ENCODE measurements at places on chromosomes 5 and 9.

DNA sequence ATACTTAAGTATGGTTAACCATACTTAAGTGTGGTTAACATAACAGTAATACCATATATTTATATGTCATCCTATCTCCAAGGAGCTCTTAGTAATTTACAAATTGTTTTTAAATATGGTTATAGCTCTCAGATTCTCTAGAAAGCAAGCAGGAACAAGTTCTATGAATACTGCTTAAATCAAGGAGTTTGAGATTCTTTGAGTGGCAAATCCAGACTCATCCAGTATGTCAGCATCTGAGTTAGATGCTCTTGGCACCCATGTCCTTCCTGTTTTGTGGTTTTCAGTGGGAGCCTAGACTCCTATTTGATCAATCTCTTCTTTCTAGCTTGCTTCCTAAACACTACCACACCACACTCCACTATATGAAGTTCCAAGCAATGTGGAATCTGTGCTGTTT, 114.7 kb upstream of the GDNF start:
- no peak for DNase-seq

DNA sequence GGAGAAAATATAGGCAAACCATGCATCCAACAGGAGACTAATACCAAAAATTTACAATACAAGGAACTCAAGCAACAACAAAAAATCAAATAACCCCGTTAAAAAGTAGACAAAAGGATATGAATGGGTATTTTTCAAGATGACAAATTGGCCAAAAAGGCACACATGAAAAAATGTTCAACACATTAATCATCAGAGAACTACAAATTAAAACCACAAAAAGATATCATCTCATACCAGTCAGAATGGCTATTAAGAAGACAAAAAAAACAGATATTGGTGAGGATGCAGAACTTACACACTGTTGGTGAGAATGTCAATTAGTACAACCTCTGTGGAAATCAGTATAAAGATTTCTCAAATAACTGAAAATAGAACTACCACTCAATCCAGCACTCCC, 35.0 kb downstream of the TEX10 start:
- no peak for DNase-seq

DNA sequence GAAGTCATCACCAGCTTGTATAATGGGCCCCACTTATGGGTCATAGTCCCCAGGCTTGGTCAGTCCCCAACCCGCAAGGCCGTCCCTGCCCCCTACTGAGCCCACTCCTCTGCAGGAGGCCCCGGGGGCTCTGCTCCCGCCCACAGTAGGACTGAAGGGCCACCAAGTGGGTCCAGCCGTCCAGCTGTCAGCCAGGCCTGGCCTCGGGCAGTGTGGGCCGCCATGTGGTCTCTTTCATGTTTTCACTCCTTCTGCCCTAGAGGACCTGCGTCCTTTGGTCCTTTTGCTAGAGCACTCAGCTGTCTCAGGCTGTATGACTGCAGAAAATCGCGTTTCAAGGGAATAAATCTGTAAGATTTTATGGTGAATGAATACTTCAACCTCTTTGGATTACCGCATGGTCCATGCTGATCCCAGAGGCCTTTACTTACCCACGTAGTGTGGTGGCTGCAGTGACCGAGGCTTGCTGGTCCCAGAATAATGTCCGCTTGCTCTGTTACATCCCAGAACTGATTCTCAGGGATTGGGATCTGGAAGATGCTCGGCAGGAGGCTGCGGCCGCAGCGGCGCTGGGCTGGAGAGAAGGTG, 105.7 kb upstream of the FAM120A start:
- no peak for DNase-seq

- no peak for DNase-seq
These were observed 16.9 kb upstream of the ZNF366 start for GRCh38 chr5:72523960-72524582.

DNA sequence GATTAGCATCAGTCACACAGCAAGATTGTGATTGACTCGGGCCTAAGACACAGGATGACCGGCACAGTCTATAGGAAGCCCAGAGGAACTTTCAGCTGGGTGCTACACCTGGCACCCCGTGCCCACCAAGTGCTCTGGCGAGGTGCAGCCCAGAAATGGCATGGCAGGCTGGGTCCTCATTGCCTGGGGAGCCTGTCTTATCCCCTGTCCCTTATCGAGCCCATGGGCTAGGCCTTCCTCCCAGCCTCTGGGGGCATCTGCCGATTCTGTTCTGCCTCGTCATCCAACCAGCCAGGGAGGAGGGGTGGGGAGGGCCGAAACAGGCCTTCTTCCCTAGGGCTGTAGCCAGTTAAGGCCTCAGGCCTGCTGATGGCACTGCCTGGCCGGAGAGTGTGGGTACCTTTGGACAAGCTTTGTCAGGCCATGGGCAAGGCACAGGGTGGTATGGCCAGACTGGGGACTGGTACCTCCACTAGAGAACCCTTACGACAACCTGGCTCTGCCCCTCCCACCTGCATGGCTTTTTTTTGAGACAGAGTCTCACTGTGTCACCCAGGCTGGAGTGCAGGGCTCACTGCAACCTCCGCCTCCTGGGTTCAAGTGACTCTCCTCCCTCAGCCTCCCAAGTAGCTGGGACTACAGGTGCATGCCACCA, 1.6 kb downstream of the GRK6 start:
- DNase-seq, result peak; percentile 41

DNA sequence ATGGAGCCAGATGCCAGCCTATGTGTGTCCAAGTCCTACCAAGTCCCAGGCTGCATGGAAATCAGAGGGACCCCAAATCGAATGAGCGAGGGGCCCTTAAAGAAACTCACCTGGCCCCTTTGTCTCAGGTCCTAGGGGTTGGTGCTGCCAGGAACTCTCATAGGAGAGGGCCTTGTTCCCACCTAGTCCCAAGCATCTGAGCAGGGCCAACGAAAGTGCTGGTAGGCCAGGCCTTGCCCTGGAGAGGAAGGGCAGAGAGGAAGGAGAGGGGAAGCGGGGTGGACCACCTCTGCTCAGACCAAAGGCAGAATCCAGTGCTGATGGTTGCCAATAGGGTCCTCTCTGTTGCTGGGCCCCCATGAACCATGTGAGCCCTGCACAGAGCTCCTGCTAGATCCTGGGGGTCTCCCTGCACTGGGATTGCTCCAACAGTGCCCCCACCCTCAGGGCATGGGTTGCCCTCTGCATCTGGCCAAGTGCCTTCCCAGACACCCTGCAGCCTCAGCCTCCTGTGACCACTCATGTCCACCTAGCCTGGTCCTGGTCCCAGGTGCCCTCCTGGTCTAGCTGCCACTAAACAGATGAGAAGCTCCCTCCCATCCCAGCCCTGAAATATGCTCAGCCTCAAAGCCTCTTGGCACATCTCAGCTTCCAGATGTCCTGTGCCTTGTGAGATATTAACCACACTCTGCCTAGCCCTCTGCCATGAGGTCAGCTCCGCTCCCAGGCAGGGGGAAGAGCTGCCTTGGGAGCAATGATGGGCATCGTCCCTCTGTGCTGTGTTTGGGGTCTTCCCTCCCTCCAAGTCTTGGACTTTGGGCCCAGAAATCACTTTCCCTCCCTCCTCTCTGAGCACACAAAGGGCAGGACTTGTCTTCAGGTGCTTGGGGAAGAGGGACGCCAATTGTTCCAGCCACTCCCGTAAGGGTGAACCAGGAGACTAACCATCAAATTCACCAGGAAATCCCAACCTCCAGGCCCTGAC, 109.6 kb downstream of the ADAMTS2 start:
- no peak for DNase-seq

DNA sequence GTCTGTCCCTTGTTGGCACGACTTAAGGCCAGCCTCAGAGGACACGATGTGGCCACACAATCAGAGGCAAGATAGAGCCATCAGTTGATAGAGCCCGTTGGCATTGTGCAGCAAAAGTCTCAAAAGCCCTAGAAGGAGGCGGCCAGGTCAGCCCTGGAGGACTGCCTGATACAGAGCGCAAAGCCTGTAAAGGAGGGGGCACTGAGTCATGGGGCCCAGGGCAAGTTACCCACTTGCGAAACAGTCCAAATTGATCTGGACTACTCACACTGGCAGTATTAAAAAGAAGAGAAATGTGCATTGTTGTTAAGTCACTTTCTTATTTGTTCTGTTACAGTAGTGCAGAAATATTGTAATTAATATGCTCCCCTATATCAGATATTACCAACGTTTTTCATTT, 51.5 kb downstream of the KLF9 start:
- DNase-seq, result no peak

- no peak for DNase-seq
These were observed 154.5 kb downstream of the ARSB start for GRCh38 chr5:78830528-78831046.

GRCh38 chr5:1510631-1511030, 13.1 kb downstream of the LPCAT1 start:
- no peak for DNase-seq

GRCh38 chr5:174310706-174311105, 265.2 kb downstream of the NSG2 start:
- no peak for DNase-seq

GRCh38 chr5:167570431-167570830, 721.0 kb upstream of the WWC1 start:
- no peak for DNase-seq

DNA sequence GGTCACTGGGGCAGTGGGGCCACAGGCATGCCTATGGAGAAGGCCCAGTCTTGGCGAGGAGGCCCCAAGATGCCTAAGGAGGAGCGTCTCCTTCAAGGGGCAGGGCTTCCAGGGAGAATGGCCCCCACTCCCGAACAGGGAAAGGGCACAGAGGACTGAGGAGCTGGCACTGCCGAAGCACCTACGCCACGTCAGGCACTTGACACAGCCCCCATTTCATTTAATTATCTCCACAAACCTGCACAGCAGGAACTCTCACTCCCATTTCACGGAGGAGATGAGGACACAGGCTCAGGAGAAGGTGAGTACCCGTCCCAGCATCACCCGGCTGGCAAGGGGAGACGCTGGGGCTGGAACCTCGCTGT, 26.0 kb downstream of the EGR1 start:
- no peak for DNase-seq

DNA sequence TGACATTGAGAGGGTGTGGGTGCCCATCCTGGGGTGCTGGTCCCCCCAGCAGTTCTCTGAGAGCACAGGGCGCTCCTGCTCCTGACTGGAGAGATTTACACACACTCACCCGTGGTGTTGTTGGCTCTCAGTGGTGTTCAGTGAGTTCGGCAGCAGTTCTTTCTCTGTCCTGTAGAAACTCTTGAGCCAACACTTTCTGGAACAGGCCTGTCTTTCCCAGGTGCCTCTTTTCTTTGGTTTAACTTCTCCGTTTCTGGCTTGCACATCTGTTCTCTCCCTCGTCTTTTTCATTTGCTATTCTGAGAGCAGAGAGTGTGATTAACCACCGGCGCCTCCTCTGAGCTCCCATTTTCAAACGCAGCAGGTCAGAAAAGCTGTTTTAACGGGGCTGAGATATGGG, 284.5 kb downstream of the IRX2 start:
- no peak for DNase-seq

DNA sequence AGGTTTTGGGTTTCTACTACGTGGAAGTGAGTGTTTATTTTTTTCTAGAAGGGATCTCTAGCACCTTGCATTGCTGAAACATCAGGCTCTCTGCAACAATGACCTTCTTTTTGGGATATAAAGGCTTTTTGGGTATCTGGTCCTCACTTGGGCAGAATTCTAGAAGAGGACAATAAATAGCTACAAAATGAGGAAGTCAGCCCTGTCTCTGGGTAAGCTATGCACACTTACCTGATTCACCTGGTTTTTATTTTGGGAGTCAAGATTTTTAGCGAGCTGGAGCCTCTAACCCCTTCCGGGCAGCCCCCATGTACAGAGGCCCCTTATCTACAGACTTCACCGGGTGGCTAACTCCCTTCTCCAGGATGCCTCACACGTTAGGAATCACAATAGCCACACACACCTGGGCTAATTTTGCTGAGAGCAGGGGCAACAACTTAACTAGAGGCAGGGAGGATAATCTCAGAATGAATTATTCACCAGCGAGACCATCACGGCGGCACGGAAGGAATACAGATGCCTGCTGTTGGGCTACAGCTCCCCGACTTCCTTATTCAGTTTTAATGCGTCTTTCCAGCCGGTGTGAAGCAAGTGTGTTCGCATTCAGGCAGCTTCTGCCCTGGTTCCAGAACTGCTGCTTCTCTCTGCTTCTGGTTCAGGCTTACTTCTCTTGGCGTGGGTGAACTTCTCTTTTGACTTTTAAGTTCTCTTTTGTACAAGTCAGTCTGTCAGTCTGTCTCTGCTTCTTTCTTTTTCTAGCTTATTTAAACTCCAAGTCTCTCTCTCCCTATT, 341.0 kb upstream of the PANK3 start:
- no peak for DNase-seq

DNA sequence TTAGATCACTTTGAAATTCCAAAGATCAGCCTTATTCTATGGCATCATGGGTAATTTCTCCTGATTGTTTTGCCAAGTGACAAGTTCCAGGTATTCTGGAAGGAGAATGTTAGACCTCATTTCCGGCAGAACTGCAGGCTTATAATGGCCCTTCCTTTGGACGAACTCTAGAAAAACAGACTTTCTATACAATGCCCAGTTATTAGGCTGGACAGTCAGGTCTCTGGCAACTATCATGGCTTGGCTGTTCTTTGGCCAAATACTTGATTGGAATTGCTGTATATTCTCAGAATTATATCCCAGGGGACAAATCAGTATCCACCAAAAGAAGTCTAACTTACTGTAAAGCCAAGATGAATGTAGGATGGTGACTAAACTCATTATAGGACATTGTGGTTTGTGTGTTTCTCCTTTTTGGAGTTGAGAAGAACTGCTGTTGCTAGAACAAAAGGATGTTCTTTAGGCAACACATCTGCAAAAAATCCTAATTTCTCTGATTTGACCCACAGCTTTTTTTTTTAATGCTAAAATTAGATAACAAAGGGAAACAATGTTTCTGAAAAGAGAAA, 69.0 kb downstream of the ADAMTSL1 start:
- no peak for DNase-seq

GRCh38 chr9:115495052-115495635, 377.2 kb upstream of the TNC start:
- no peak for DNase-seq

DNA sequence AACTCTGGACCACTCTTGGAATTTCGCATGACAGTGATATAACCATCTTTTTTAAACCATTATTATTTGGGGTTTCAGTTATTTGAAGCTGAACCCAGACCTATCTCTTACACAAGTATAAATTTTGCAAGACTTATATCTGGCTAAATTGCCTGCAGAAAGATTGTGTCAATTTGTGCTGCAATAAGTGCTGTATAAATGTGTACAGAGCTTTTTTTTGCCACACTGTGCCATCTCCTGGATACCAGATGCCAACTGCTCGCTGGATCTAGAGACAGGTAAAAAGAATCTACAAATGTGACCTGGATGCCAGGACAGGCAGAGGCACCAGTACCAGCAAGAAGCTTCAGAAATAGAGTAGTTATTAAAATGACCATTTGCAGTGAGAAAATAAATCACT, 25.9 kb upstream of the TTC39B start:
- no peak for DNase-seq

DNA sequence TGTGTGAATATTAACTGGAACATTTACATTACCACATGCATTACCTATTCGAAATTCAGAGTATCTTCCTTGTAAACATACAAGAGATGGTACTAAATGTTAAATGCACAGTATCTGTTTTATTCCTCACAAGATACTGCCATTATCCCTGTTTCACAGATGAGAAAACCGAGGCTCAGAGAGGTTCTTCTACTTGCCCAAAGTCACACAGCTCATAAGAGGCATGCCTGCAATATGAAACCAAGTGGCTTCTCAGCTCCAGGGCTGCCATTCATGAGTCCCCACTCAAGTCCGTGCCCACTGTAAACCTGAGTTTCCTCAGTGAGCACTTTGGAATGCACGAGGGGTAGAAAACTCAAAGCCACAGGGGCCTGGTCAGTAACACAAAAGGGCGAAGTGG, 55.0 kb upstream of the FABP6 start:
- DNase-seq, result no peak

GRCh38 chr5:82707741-82708140, 369.5 kb downstream of the TMEM167A start:
- DNase-seq, result no peak

GRCh38 chr9:78009186-78009585, 22.4 kb downstream of the GNAQ start:
- no peak for DNase-seq

Measured in NK-92 treated with Interleukin-12 subunit alpha and Interleukin-12 subunit beta, amount 100 ng/mL, for 24 hours (cell line).